Stimulated activated CD4-positive, alpha-beta T cell treated with anti-CD3 and anti-CD28 coated beads, Interleukin-2, amount 100 ng/mL, for 4 hours (primary cell): ENCODE measurements at places on chromosomes 2 and 18.
A peak's percentile ranks its signal among the peaks of the same experiment; 100 is the strongest.

GRCh38 chr18:28108814-28109213 lies 68.1 kb downstream of the CDH2 start:
- DNase-seq = no peak

DNA sequence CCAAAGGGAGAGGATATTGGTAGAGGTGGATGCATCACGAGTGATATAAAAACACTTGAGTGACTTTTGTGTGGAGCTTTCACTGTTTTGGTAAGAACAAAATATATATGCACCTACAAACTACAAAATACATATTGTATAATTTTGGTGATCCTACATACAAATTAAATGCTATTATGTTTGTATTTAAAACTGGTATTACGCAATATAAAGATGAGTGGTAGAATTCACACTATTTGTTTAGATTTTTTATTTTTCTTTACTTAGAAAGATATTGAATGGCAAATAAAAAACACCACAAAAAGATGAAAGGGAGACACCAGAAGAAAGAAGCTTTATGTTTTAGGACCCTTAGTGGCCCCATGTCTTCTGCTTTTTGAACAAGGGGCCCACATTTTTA lies 770.7 kb upstream of the ID2 start:
- DNase-seq = no peak

- no peak for DNase-seq
These were observed 119.6 kb upstream of the MGAT5 start for GRCh38 chr2:134134313-134134706.

- no peak for DNase-seq
These were observed 94.6 kb downstream of the CD226 start for GRCh38 chr18:69853051-69853450.

GRCh38 chr2:158359846-158360245 lies 96.7 kb downstream of the CCDC148 start:
- no peak for DNase-seq

GRCh38 chr2:216490061-216490460 lies 8.6 kb upstream of the RPL37A start:
- no peak for DNase-seq

DNA sequence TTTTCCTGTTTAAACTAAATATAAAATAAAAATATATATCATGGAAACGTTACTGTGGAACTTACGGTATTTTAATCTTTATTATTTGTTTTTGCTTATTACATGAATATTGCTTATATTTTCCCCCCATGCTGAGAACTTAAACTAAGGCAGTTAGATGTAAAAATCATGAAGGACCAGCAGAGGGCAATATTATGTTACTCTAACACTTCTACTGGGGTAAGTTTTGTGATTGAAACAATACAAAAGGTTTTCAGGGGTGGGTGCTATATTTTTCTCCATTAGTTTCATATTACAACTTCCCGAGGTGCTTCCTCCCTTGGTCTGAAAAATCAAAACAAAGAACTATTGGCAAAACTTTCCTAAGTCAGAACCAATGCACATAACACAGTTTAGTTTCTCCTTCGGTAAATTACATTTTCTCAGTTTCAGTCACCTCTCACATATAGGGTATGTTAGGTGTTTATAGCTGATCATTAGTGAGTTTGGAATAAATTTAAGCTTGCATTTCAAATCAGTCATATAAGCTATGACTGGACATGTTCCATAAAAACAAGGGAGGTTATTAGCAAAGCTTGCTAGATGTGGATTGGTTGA lies 54.8 kb downstream of the ZNF407 start:
- no peak for DNase-seq

- no peak for DNase-seq
These were observed 3.6 kb downstream of the REG3A start for GRCh38 chr2:79155826-79156476.

DNA sequence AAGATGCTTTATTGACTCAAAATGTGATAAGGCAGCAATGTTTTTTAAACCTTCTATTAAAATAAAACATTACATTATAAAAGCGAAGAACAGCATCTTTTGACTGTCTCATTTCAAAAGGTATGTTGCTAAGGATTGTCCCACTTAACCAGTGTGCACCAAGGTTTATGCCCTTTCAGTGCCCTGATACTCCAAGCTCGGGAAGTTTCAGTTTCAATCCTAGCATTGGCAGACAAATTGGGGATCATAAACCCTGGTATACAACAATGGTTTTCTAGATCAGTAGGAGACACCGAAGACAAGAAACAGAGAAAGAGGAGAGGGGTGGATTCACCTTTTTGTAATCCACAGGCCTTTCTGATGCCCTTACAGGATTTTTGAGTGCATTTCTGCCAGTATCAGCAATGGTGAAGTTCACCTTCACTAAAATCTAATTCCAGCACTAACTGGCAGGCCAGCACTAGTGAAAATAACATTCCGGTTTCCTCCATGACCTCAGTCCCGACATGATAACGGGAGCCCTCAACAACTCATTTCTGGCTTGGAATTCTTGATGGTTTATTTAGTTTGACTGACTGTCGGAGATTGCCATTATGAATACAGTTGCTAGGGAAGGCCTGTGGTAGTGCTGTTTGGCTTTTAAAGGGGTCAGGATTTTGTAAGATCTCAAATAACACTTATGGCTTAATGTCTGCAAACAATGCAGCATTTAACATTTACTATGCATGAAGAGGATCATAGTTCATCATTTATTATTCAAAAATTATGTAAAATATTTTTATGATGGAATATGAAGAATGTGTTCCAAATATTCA lies 33.3 kb upstream of the FIGN start:
- no peak for DNase-seq

DNA sequence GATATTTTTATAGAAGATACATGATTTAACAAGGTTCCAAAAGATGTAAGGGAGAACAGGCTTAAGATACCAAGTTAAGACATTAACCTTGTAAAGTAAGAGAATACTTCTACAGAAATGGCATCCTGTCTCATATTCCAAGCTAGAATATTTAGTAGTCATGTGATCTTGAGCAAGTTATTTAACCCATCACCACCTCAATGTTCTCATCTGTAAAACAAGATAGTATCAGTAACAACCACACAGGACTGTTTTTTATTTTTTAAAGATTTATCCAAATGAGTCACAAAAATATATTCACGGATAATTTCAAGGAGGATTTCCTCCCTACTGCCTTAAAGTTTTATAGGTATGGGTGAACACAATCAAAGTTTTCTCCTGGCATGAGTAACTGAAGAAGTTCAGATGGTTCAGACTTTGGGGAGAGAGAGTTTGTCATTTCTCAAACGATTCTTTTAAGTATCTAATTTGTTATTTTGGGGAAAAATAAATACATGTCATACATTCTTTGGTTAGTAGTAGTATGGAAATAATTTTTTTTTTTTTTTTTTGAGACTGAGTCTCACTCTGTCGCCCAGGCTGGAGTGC lies 25.9 kb downstream of the ROCK1 start:
- no peak for DNase-seq

DNA sequence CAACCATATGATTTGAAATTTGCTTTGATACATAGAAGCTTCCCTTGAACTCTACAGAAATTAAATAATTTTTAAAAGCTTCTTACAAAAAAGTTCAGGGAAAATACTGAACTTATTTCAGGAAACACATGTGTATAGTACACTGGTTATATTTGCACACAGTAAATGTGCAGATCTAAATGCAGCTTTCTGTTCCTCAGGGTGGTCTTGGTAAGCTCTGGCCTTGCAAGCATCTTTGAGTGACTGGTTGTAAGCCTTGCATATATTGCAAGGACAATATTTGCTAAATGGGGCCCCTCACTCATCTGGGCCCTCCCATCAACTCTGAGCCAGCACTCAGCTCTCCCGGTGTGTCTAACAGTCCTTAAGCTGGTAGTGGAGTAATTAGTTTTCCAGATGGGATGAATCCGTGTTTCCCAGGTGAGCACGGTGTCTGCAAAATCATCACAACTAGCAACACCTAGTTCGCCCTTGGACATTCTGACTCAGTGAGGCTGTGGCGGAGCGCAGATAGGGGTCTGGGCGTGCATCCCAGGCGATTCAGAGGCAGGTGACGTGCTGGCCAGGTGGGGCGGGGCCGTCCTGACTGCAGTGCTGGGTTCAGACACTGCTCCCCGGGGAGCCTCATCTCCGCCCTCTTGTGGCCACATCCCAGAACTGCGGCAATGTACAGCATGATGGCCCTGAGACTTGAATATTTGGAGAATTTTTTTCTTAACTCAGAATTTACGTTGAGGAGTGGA lies 149.6 kb downstream of the MBP start:
- DNase-seq = peak; percentile 71

GRCh38 chr2:37561615-37562569 lies 109.5 kb downstream of the CDC42EP3 start:
- no peak for DNase-seq

DNA sequence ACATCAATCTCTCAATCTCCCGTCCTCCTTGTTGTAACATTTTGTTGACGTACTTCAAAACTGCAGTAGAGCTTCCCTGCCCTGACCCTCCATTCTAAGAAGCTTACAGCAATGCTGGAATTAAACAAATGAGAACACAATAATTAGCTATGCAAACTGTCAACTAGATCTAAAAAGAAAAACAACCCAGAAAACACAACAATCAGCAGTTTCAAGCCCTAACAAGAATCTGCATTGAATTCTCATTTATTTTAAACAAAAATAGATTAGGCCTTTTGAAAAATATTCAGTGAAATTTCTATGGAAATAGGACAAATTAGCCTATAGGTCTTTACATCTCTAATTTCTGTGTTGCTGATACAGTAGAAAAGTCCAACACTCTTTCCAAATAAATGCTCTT lies 807.0 kb upstream of the FSHR start:
- DNase-seq = no peak

DNA sequence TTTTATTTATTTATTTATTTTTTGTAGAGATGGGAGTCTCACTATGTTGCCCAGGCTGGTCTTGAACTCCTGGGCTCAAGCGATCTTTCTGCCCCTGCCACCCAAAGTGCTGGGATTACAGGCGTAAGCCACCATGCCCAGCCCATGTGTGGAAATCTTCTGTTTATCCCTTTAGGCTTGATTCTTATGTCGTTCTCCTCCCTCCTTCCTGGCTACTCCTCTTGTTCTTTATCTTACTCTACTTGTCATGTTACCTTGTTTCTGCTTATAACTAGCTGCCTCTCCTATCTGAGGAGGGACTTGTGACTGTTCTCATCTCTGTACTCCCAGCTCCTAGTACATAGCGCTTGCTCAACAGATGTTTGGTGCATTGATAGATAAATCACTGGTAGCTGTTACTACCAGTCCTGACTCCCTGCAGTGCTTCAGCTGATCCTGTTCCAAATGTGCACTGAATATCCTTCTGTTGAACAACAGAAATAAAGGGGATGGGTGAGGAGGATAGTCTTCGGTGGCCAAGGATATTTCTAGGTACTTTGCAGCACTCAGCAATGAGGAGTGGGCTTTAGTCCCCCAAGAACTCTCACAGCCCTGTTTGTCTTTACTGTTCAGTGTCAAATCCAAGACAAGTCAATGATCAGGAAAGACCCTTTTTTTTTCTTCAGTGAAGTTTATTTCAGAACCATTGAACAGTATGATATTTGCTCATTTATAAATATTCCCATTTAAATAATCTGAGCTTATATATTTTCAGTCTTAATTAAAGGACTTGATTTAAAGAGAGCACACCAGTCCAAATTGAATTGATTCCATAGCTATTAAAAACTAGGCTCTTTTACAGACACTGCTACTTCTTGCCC lies 7.2 kb downstream of the IL1B start:
- no peak for DNase-seq

GRCh38 chr2:105449076-105449475 lies 50.2 kb upstream of the FHL2 start:
- no peak for DNase-seq

DNA sequence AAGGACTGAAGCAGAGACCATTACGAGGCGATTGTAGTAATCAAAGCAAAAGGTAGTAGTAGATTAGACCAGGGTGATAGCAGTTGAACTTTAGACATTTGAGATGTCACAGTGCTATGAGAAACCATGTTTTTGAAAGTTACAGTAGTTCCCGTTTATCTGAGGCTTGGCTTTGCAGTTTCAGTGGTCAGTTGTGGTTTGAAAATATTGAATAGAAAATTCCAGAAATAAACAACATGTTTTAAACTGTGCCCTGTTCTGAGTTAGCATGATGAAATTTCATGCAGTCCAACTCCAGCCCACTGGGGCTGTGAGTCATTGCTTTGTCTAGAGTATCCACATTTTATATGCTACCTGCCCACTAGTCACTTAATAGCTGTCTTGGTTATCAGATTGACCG lies 47.5 kb downstream of the ZNF638 start:
- no peak for DNase-seq

GRCh38 chr2:239991689-239992314 lies 33.3 kb downstream of the NDUFA10 start:
- no peak for DNase-seq

DNA sequence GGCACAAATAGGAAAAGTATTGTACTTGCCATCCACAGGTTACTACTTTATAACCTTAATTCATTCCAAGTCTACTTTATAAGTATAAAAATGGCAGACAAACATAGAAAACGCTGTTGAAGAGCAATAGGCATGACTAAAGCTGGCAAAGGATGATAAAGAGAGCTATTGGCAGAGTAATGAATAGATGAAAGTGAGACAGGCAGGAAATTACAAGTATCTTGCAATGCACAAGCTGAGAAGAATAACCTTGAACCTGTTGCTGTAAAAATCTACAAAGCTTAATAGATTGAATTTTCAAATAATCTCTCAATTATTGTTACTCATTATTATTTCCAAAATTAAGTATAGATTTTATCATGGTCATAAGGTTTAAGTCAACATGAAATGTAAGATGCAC lies 8.8 kb downstream of the PELI1 start:
- DNase-seq = no peak

DNA sequence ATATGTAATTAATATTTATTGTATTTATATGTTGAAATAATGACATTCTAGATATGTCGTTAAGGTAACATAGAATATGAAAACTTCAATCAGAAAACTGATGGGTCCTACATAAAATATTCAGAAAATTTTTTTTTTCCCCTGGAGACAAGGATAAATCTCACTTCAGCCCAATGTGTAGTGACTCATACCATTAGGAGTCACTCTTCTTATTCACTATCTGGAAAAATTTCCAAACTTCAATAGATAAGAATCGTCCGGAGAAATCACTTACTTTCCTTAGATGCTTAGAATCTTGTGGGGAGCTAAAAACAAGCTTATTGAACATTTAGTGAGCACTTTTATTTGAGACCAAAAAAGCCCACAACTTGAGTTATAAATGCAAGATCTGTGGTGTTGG lies 4.6 kb downstream of the SERPINB13 start:
- DNase-seq = no peak

DNA sequence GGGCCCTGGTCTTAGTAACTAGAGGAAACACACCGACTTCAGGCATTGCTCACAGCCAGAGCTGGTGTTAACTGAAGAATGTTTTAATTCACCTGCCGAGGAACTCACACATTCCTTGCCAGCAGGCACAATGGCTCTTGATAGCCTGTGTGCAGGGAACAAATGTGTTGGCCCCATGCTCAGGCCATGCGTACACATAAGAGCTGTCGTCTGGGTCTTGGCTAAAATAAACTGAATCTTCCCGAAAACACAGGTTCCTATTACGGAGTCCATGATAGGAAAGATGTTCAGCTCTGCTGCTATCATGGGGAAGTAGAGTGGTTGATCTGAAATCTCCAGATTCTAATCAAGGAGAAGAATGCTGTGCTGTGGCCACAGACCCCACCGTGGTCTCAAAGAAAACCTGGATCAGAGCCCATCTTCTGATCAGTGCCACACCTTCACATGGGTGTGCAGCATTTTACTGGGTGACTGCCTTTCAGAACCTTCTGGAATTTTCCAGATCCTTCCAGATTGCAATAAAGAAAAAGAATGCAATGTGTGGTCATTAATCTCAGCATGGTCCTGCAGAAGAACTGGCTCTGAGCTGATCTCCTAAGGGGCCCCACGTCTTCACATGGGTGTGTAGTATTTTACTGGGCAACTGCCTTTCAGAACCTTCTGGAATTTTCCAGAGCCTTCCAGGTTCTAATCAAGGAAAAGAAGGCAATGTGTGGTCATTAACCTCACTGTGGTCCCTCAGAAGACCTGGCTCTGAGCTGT lies 17.2 kb downstream of the MBP start:
- no peak for DNase-seq
